Activated naive CD8-positive, alpha-beta T cell treated with anti-CD3 and anti-CD28 coated beads, Interleukin-2, amount 50 U/mL, for 16 hours (primary cell): ENCODE measurements at places on chromosomes 11 and 22.

GRCh38 chr11:69647761-69648497 is 7.0 kb downstream of the CCND1 start:
- no peak for DNase-seq

DNA sequence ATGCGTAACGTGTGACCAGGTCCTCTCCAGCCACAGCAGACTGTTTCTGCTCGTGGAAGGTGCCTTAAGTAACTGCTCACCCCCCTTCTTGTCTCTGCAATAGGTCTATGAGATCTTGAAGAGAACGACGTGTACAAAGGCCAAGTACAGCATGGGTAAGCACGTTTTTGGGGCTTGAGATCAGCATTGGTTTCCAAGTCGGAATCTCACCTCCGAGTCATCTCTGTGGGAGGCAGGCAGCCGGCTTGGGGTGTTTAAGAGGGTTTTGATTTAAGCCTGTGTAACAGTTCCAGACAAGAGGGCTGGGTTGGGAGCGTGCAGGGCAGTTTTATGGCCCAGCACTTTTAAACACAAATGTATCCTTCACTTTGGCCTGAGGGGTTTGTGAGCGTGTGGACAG is 30.1 kb downstream of the ANO1 start:
- DNase-seq, result no peak

GRCh38 chr22:19942157-19943081 is 801 bp upstream of the TXNRD2 start:
- DNase-seq, result no peak

GRCh38 chr11:27812341-27812740 is 112.1 kb upstream of the BDNF start:
- DNase-seq, result no peak

DNA sequence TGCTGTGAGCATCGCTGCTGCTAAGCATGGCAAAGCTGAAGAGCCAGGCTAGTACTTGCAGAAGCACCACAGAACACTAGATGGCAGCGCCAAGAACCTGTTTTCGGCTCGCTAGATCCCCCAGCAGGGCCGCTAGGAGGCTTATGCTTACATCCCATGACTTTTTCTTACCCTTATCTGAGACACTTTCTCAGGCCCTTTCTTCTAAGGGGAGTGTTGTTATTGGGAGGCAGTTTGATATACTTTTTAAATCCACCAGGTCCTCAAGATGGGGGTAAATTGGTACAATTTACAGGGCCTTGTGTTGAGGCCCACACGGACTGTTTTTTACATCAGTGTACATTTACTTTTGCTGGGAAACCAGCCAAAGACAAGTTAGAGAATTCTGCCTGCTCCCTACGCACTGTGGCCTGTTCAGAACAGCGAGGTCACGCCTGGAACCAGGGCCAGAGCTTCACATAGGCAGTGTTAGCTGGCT is 4.0 kb downstream of the TRIM6 start:
- DNase-seq, result no peak

DNA sequence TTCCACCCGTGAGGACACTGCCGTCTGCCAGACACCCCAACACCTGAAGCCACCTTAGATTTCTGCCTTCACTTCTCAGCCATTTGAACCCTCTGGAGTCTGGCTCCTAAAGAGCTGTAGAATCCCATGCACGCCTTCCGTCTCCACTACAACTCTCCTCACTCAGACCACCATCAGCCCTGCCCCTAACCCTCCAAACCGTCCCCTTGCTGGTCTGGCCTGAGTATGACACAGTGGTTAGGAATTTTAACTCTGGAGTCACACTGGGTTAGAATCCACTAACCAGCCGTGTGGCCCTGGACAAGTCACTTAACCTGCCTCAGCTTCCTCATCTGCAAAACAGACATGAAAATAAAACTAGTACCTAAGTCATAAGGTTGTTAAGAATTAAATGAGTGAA is 3.0 kb downstream of the CNIH2 start:
- no peak for DNase-seq

- no peak for DNase-seq
These were observed 6.4 kb downstream of the CDCA5 start for GRCh38 chr11:65077451-65077850.

DNA sequence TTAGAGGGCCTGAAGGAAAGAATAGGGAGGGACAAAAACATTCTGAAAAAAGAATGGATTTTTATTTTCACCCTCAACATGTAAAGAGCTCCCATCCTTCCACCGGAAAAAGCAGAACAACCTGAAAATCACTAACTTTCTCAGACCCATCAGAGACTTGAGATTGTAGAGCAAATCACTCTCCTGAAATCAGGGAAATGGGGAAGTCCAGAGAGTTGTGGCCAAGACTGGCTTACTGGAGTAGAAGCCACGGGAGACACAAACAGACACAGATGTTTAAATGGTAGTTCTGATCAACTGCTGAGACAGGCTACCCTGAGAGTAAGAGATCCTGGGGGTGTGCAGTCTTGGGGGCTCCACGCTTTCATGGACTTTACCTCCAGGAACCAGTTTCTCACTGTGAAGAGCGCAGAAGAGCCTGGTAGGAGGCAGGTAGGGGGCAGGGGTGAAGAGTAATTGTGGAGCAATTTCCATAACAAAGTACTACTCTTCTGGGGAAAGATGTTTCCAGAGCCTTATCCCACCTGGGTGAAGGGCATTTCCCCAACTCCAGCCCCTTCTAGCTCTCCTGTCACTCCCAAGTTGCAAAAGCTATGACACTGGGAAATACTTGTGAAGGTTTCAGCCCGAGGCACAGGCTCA is 47.1 kb downstream of the ASCL2 start:
- DNase-seq, result no peak

- DNase-seq, result no peak
These were observed 39.0 kb upstream of the CHKA start for GRCh38 chr11:68160100-68160695.

DNA sequence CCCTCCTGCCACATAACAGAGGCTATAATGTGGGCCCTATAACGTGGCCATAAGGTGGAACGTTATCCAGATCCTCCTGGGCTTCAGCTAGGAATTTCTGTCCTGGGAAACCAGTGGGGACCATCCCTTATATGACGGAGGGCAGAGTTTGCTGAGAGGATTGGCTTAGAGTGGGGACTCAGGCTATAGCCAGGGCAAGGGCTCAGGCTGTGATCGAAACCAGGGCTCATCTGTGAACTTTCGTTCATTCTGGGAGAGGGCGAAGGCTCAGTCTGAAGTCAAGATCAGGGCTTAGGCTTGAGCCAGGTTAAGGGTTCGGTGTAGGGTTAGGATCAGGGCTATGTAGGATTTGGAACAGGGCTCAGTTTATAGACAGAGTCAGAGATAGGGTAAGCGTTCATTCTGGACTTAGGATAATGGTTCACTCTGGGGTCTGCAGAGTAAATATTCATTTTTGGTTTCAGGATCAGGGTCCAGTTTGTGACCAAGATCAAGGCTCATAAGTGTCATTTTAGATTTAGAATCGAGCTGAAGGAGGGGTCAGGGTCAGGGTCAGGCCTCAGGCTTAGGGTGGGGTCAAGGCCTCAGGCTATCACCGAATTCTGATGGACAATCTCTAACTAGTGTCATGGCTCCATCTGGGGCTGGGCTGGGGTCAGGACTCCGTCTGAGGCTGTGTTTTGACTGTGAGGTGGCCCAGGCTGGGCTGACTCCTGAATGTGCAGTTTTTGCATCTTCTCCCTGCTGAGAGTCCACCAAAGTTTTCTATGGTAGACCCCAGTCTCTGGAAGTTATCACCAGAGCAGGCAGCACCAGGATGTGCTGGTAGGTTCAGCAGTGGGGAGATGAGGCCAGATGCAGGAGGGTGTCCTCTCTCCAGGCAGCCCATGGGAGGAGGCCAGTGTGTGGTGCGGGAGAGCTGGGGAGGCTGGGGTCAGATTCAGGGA is 33.9 kb upstream of the SOX10 start:
- no peak for DNase-seq

DNA sequence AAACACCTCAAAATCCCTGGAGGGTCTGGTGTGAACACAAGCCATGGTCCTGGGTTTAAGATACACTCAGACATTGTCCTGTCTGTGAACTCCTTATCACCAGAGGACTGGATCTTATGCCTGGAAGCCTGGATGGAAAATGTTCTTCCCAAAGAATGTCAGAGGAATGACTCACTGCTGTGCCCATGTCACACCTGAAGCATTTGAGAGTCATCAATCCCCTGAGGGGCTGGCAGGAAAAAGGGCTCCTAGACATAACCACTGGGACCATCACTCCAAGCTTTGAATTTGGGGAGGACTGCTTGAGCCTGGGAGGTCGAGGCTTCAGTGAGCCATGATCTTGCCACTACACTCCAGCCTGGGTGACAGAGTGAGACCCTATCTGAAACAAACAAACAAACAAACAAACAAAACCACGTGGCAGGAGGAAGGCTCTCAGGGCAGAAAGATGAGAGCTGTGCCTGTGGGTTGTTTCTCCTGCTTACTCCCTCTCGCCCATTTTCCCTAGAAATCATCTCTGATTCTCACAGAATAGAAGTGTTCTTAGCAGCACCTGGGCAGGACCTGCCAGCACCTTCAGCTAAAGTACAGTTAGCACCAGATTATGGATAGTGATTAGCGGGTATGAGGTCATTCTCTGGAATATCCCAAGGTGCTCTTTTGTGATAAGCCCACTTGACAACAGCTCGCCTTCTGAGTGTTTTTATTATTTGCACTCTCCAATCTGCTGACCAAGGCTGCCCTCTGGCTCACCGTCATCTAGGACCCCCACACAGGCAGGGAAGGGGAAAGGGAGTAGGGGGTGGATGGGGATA is 11.9 kb upstream of the PRG2 start:
- no peak for DNase-seq

DNA sequence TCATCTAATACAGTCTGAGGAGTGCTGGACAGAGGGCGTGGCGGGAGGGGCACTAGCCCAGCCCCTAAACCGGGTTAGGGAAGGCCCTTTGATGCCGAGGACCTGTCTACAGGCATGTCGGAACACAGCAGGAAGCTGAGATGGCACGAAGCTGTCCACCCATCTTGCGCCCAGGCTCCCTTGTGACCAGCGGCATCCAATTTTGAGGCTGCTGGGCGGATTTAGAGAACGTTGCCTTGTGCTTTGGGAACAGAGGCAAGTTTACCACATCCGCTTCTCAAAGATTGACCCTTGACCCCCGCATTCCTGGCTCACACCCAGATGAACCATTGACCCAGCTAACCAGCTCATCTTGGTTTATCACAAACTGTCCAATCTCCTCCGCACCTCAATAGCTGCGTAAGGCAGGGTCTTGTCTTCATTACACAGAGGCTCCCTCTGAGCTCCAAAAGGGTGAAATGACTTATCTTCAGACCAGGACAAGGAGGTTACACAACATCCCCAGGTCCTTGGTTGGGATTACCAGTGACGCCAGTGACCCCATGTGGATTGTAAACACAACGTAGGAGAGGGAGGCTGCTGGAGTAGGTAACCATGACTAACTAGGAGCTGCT is 4.5 kb downstream of the FAM83F start:
- no peak for DNase-seq

- no peak for DNase-seq
These were observed 71.2 kb upstream of the SHISAL1 start for GRCh38 chr22:44383652-44384562.

- DNase-seq, result no peak
These were observed 127.1 kb downstream of the SLC1A2 start for GRCh38 chr11:35292279-35292678.

- DNase-seq, result no peak
These were observed 10.8 kb downstream of the TCN2 start for GRCh38 chr22:30617819-30618218.

- DNase-seq, result no peak
These were observed 72.9 kb downstream of the PISD start for GRCh38 chr22:31588970-31589675.
